ENCODE measurements at places on chromosomes 5 and 9. TPM values are rescaled to one million over a fixed set of nuclear protein-coding genes. Genes with fewer than 3 reads are reported as not detected.

GRCh38 chr5:166845044-166845443 is 1446.4 kb upstream of the WWC1 start:
- H3K4me3 ChIP-seq: no peak overlapping the region
- H3K36me3 ChIP-seq: no peaks in the 10 kb centered on the region
- no peak for DNase-seq

- H3K4me3 ChIP-seq: no peak overlapping the region
- H3K27ac ChIP-seq: no peak overlapping the region
- peaks cover 37% of the 10 kb centered on the region for H3K36me3 ChIP-seq
- no peaks in the 10 kb centered on the region for H3K27me3 ChIP-seq
- no peaks in the 10 kb centered on the region for H3K4me1 ChIP-seq
Measured at GRCh38 chr9:136211441-136212344, 6.8 kb upstream of the LHX3 start.

The KIF27 gene
- total RNA-seq: 3.2 TPM

GRCh38 chr5:170110403-170111087 is 4.8 kb downstream of the FOXI1 start:
- DNase-seq: no peak
- no peaks in the 10 kb centered on the region for H3K27me3 ChIP-seq
- H3K36me3 ChIP-seq: no peaks in the 10 kb centered on the region
- H3K4me1 ChIP-seq: no peaks in the 10 kb centered on the region
- H3K27ac ChIP-seq: no peak overlapping the region
- no peak overlapping the region for H3K4me3 ChIP-seq

GRCh38 chr9:126532019-126532462 is 81.7 kb upstream of the LMX1B start:
- no peak overlapping the region for H3K4me3 ChIP-seq
- no peaks in the 10 kb centered on the region for H3K36me3 ChIP-seq
- no peaks in the 10 kb centered on the region for H3K4me1 ChIP-seq
- no peak for DNase-seq
- peaks cover 7% of the 10 kb centered on the region for H3K27me3 ChIP-seq

GRCh38 chr5:140348104-140348503 is 1.7 kb upstream of the HBEGF start:
- H3K4me3 ChIP-seq: no peak overlapping the region
- DNase-seq: no peak
- H3K36me3 ChIP-seq: peaks cover 17% of the 10 kb centered on the region
- peaks cover 54% of the 10 kb centered on the region for H3K4me1 ChIP-seq
- H3K27ac ChIP-seq: no peak overlapping the region

The MVB12B gene
- 19.9 TPM for total RNA-seq

The ANKRD18B gene
- not detected for total RNA-seq

GRCh38 chr9:114619191-114619761 is 8.2 kb downstream of the TMEM268 start:
- H3K27me3 ChIP-seq: no peaks in the 10 kb centered on the region
- H3K4me3 ChIP-seq: peak overlapping the region; percentile 65
- peaks cover 27% of the 10 kb centered on the region for H3K4me1 ChIP-seq
- no peak for DNase-seq
- H3K27ac ChIP-seq: peak overlapping the region; percentile 91
- peaks cover 61% of the 10 kb centered on the region for H3K36me3 ChIP-seq

DNA sequence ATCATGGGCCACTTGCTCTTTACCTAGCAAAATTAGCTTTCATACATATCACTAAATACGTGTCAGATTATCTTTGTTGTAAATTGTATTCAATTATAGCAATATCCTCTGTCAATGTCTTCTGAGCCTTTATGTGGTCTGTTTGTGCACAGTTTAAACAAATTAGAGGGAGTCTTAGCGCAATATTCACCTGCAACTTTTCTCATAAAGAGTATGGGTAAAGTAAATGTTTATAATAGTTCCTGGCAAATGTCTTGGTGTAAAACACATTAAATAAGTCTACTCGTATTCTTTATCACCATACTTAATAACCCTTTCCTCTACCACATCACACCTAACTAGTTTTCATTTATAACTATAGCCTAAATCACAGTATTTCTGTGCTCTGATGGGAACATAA is 169.0 kb downstream of the PCSK1 start:
- no peak overlapping the region for H3K27ac ChIP-seq
- H3K4me3 ChIP-seq: no peak overlapping the region
- H3K27me3 ChIP-seq: peaks cover 2% of the 10 kb centered on the region
- H3K36me3 ChIP-seq: no peaks in the 10 kb centered on the region

- H3K27ac ChIP-seq: no peak overlapping the region
- H3K4me3 ChIP-seq: no peak overlapping the region
- DNase-seq: no peak
- no peaks in the 10 kb centered on the region for H3K4me1 ChIP-seq
Measured at GRCh38 chr5:8598996-8599395, 730.0 kb downstream of the MTRR start.

- no peak for DNase-seq
- H3K4me3 ChIP-seq: no peak overlapping the region
- H3K36me3 ChIP-seq: no peaks in the 10 kb centered on the region
- no peaks in the 10 kb centered on the region for H3K4me1 ChIP-seq
- H3K27me3 ChIP-seq: no peaks in the 10 kb centered on the region
- no peak overlapping the region for H3K27ac ChIP-seq
Measured at GRCh38 chr5:58016877-58017276, 443.0 kb downstream of the PLK2 start.

The CATSPER3 gene
- 0.68 TPM for total RNA-seq

GRCh38 chr5:134968055-134968454 is 348 bp downstream of the CATSPER3 start:
- H3K4me3 ChIP-seq: no peak overlapping the region
- no peak for DNase-seq
- peaks cover 24% of the 10 kb centered on the region for H3K4me1 ChIP-seq
